ENCODE measurements at places on chromosomes 3 and 15.
A peak's percentile ranks its signal among the peaks of the same experiment; 100 is the strongest.

GRCh38 chr15:41862515-41863116, 24.0 kb downstream of the PLA2G4B start:
- DNase-seq: no peak

GRCh38 chr3:53616321-53616720, 121.9 kb downstream of the CACNA1D start:
- no peak for DNase-seq

DNA sequence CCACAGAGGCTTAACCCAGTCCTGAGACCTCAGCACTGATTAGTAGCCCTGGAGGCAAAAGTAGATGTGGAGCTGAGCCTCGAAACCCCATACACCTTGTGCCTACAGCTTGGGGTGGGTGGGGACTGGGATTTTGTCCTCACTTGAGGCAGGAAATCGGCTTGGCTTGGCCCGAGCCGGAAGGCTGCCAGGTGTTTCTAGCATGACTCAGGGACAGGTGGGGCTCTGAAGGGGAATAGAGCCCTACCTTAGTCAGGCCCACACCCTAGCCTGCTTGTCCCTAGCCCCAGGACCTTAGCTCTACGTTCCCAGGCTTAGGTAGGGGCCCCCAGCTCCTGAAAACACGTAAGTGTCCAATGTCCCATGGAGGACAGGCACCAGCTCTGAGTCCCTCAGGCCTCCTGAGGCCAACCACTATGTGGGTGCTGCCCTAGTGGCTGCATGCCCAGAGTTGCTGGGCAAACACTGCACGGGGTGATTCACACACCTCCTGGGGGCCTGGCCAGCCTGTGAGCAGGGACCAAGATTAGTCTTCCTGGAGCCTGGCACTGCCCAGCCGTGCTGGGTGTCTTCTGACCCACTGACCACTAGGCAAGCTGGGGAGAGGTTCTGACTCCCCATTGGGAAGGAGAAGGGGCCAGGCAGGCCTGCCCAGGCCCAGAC, 3.1 kb downstream of the MST1R start:
- no peak for DNase-seq

GRCh38 chr15:72199721-72200212, 2.2 kb upstream of the GRAMD2A start:
- DNase-seq: peak; percentile 36

GRCh38 chr15:78177447-78177873, 28.3 kb downstream of the IDH3A start:
- DNase-seq: no peak

- DNase-seq: no peak
Observed at GRCh38 chr3:161422171-161422700, 50.9 kb upstream of the SPTSSB start.

DNA sequence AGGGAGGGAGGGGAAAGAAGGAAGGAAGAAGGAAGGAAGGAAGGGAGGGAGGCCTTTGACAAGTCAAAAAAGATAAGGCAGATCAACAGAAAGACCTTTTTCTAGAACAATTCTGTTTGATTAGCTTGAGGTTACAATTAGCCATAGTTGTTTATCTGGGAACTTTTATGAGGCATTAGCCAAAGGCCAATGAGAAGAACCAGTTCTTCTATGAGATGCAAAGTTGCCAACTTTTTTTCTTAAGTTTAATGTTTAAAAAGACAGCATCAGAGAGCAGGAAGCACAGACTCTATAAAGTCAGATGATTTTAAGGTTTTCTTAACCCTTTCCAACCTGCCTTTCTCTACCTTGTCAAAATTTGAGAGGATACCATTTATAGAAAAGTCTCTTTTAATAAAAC, 301.3 kb upstream of the NR2F2 start:
- DNase-seq: no peak

DNA sequence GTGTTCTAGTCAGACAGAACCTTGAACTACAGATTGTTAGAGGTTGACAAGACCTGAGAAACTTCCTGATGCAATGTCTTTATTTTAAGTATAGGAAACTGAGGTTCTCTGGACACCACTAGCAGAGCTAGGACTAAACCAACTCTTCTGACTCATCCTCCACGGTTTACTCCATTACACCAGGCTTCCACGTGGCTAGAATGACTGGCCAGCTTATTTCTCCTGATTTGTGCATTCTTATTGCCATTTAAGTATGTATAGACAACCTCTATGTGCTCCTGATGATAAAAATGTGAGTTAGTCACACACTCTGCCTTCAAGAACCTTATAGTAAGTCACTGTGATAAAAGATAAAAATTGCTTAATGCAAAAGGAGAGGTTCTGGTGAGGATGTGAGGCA, 182.7 kb downstream of the MEX3B start:
- no peak for DNase-seq

GRCh38 chr15:39172380-39173281, 408.2 kb upstream of the THBS1 start:
- DNase-seq: no peak

GRCh38 chr3:16866571-16866970, 18.2 kb upstream of the PLCL2 start:
- DNase-seq: no peak

GRCh38 chr3:147090461-147090860, 315.9 kb downstream of the ZIC4 start:
- no peak for DNase-seq

- DNase-seq: no peak
Observed at GRCh38 chr3:49410846-49411534, 786 bp downstream of the RHOA start.

DNA sequence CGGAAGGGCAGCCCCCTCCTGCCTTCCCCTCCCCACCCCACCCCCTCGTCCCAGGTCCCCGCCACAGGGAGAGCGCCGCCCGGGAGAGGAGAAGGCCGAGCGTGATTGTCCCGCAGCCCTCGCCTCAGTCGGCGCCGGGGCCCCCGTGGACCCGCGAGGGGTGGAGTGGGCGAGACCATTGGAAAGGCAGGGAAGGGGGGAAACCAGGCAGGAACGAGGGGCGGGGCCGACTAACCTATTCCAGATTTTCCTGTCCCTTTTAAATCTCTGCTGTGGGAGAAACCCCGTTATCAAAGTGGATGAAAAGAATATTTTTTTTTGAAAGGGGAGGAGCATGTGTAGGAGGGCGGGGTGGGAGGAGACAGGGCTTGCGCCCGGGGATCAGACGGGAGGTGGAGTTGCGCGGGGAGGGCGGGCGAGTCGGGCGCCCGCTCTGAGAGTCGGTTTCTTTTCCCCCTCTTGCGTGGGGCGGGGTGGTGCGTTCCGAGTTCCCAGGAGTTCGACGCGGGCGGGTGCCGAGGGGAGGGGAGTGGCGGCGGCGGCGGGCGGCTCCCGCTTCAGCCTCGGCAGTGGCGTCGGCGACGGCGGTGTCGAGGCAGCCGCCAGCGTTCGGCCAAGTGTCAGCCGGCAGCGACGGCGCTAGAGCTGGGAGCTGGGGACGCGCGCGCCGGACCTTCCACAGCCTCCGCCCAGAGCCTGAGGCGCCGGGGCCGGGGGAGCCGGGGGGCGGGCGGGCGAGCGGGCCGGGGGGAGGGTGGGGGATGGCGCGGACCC, at the start of gene NECTIN3:
Gene NECTIN3 (plus strand): TSS at position 560 of the 774 bp plus-strand sequence. CDS start 202 bp downstream, at position 762.
- peak; percentile 99 for DNase-seq

DNA sequence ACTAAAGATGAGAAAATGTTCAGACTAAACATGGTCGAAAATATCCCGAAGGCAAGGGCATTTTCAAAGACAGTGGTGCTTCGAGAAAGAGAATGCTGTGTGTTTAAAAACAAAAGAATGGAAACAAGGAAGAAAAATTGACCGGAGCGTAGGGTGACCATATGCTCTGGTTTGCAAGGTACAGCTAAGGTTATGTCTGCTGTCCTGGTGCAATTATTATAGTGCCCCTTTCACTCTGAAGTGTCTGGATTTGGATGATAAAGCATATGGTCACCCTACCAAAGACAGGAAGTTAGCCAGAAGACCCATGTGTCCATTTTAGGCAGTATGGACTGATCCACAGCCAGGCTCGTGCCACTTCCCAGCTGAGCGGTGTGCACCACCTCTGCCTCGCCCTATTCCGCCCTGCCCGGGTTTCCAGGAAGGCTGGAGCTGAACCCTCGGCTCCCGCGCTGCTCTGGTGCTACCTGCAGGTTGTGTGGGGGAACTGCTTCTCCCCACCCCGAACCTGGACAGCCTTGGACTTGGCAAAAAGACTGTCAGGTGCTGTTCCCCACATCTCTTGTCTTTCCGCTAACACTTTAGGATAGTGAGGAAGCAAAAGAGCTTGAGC, 25.2 kb downstream of the GOLGA6D start:
- DNase-seq: no peak

GRCh38 chr3:161349529-161350312, 21.6 kb downstream of the SPTSSB start:
- peak; percentile 68 for DNase-seq

- no peak for DNase-seq
Observed at GRCh38 chr3:69665026-69665737, 74.1 kb upstream of the MITF start.
